ENCODE measurements at places on chromosomes 16 and 17.

- no peak for DNase-seq
These were observed 152.3 kb downstream of the PCTP start for GRCh38 chr17:55903028-55903690.

GRCh38 chr16:51149251-51149661, 1.8 kb downstream of the SALL1 start:
- no peak for DNase-seq

GRCh38 chr17:69732272-69732918, 317.9 kb downstream of the MAP2K6 start:
- no peak for DNase-seq

GRCh38 chr17:76353004-76353598, 615 bp downstream of the PRPSAP1 start:
- DNase-seq: peak; percentile 41

GRCh38 chr17:50689251-50689650, 18.5 kb downstream of the ANKRD40 start:
- peak; percentile 68 for DNase-seq

GRCh38 chr17:12310811-12311210, 290.1 kb downstream of the MAP2K4 start:
- DNase-seq: no peak

DNA sequence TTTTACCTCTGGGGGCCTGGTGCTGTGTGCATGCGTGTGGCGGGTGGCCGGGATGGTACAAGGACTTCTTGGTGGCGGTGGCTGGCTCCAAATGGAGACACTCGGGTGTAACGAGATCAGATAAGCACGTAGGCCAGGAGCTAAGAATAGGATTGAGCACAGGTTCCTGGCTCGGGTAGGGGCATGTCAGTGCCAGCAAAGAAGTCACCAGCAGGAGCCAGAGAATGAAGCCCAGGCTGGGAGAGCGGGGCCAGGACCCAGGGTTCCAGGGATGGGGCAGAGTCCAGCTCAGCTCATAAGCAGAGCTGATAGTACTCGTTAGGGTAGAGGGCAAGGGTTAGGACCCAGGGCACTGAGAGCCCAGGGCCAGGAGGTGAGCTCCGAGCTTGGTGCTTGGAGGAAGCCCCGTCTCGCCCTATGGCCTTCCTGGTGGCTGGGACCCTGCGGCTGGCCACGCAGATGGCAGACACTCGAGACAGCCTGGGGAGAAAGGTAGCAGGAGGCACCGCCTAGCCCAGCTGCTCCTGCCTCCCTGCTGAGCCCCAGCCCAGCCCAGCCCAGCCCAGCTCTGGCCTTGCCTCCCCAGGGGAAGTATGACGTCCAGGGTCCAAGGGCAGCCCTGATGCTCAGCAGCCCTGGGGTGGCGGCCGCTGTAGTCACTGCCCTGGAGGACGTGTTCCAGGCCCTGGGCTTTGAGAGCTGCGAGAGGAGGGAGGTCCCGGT, 8.9 kb downstream of the ZNF213 start:
- DNase-seq: no peak

DNA sequence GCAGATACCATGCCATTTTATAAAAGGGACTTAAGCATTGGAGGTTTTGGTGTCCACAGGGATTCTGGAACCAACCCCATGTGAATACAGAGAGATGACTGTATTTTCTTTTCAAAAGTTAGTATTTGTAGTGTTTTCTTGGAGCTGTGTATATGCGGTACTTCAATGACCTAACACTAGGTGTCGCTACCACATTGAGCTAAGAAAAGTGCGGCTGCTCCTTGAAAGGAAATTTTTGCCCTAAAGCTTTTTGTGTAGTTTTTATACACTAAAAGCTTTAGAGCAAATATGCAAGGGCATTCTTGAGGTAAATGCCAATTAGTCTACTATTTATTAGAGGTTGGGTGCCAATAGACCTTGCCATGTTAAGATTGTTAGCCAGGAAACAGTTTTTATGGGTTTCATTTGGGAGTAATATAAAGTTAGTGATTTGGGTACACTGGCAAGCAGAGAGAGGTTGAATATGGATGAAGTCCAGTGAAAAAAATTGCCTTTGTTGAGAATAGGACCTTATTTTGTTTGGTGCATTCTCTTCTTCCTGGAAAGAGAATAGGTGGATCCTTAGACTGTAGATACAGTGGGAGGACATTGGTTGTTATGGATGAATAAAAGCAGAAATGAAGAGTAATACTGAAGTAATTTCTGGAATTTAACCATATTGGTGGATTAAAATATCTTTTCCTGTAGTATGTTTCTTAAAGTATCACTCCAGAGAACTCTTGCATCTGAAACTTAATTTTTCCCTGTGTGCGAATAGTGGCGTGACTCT, 43.3 kb downstream of the BCAS3 start:
- DNase-seq: peak; percentile 40

DNA sequence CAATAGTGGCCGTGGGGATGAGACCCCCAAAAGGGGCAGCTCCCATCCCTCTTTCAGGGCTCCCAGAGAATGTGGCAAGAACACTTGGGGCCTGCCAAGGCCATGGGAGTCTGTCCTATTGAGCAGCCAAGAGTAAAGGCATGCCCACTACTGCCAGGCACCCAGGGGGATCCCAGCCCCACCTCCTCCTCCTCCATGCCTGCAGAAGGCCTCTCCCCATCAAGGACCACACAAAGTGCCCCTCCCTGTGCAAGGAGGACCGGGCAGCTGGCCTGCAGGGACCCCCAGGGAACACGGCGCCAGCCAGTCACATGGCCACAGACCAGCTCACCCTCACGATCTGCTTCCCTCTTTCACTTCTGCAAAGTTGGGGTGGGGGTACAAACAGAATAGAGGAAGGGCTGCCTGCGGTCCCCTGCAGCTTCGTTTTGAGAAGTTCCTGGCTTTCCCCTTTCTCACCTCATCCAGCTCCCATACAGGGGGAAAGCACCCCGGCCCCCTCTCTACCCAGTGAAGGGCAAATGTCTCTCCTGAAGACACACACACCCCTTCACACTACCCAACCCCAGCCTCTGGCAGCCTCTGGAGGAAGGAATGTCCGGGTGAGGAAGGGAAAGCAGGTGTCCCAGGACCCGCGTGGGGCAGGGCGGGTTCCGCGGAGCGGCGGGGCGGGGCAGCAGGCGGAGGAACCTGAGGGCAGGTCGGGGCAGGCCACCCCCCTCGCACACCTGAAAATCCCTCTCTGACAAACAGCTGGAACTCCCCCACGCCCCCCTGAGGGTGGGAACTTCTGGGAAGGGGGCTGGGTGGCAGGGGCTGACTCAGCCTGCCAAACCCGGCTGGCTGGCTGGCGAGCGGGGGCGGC, 2.0 kb downstream of the PPP1R9B start:
- no peak for DNase-seq

DNA sequence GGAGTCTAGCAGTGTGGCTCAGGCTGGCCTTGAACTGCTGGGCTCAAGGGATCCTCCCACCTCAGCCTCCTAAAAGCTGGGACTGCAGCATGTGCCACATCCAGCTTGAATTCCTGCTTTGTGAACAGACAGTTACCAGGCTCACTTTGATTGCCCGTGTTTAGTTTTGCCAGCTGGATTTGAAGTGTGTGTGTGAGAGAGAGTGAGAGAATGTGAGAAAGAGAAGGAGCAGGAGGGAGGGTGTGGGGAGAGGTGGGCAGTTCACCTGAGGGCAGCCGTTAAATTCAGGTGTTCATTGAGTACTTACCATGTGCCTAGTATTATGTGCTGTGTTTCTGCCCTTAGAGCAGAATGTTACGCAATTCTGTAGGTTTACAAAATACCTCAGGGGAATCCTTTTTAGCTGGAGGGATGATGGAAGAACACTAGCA, 4.7 kb downstream of the DUSP14 start:
- DNase-seq: no peak

- DNase-seq: no peak
These were observed 33.5 kb downstream of the BANP start for GRCh38 chr16:87984632-87985267.

GRCh38 chr16:47780213-47780875, 319.2 kb downstream of the PHKB start:
- DNase-seq: no peak

DNA sequence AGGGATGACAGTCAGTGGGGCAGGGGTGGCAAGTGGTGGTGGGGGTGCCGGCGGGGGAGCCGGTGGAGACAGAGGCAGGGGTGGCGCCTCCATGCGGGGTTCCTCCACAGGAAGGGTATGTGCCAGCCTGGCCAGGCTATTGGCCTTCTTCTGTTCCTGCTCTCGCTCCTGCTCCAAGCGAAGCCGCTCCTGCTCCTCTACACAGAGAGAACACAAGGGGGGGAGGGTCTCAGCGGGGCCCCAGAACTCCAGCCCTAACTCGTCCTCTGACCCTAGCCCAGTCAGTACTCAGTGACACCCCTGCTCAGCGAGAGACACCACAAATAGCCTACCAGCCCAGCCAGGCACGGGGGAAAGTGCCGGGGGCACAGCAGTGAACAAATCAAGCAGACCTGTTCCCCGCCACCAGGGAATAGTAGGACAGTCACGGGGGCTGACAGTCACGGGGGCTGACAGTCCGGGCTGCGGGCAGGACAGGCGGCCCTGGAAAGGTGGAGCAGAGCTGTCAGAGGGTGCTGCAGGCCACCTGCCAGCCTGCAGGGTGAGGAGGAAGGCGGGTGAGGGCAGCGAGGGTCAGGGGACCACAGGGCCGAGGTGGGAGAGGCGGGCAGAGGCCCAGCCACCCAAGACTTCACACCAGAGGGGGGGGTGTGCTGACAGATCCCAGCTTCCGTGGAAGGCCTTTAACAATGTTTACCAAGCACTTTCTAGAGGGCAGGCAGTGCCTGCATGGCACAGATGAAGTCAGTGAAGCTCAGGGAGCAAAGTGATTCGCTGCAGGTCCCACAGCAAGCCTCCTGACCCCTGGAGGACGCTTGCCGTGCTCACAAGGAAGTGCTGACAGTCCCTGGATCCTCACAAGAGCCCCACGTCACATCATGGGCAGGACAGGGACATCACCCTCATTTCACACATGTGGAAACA, 5.3 kb downstream of the MNT start:
- DNase-seq: no peak

DNA sequence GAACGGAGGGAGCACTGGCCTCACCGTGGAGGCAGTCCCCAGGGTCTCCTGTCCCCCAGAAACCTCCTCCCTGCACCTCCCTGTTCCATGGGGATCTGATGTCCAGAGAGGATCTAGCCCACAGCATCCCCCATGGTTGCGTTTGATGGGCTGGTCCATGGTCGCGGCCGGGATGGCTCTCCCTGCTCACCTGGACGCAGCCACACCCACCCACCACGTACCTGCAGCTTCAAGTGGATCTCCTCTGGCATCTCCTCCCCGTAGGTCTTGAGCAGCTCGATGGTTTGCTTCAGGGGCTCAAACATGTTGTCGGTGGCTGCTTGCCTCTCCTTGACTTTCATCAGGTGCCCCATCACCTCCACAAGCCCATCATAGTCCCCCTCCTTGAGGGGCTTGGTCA, 47.9 kb downstream of the DNAH17 start:
- no peak for DNase-seq

GRCh38 chr16:30335598-30336474, 19.3 kb downstream of the CD2BP2 start:
- DNase-seq: no peak

DNA sequence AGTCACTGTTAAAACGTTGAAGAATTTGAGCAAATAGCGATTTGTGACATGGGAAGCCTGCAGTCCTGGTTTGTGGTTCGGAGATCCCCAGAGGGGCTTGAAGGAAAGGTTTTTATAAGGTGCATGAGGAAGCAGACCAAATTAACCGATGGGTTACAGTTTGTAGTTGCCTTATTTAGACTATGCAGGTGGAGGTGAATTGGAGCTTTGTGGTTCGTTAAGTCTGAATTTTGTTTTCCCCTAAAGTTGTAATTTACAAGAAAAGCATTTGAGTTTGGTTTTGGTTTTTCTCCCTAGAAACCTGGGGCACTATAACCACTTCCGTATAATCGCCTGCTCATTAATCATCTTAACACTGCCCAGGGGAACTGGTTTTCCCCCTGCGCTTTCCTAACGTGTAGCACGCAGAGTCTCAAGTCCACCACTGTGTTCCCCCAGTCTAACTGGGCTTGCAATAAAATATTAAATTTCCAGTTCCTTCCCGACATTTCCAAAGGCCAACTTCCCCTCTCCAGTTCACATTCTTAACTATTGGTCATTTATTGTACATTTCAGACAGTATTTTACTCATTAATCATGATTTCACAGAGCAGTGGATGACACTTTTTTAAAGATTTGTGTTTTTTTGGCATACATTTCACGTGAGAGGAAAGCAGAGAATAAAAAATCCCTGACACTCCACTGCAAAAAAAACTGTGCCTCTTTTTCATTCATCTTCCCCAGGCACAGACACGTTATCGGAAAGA, 932 bp downstream of the ZNF267 start:
- DNase-seq: no peak

DNA sequence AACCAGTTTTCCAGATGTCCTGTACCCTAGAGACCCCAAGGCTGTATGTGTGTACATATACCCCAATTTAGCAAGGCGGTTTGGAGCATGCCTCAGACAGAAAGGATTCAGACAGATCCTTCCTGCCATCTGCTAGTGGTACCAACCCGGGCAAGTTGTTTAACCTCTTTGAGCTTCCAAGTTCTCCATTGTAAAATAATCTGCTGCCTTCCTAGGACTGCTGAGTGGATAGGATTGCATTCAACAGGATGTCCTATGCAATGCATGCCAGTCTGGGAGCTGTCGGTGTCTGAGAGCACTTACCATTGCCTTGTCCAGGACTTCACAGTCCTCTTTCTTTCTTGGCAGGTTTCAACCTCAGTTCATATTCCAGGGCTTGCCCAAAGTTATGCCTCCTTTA, 1.9 kb downstream of the CDH13 start:
- DNase-seq: no peak

GRCh38 chr17:76683011-76683755, 27.6 kb downstream of the MXRA7 start:
- no peak for DNase-seq

DNA sequence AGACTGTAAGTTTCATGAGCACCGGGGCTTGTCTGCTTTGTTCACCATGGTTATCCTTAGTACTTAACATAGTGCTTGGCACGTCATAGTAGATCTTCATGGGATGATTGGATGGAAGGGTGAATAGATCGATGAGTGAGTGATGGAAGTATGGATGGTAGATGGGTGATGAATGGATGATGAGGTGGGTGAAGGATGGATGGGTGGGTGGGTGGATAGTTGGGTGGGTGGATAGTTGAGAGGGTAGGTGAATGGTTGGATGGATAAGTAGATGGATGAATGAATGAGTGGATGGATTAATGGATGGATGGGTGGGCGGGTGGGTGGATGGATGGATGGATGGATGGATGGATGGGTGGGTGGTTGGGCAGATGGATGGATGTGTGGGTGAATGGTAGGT, 133.2 kb upstream of the PLCG2 start:
- DNase-seq: no peak

DNA sequence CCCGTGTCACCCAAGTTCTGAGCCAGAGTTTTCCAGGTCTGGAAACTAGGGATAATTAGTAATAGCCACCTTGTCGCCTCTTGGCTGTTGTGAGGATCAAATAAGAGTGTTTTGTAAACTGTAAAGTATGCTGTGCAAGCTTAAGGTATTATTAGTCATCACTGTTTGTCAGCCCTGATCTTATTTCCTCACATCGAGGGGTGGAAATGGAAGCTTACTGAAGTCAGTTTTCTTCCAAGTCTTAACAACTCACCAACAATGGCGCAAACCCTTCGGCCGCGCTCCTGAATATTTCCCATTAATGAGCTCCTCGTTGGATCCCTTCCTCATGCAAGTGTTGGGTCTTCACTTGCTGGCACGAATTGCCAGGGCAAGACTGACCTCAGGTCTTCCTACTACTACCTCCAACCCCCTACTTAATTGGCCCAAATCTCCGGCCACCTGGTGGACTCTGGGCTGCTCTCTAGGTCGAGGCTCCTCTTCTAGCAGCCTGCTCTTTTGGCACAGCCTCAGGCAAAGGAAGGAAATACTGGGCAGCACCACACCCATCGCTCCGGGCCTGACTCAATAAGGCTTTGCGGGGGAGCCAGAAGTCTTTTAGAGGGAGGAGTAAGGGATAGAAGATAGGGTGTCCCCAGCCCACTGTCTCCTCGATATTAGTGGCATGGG, 885 bp upstream of the SLC35B1 start:
- DNase-seq: no peak
